Activated naive CD4-positive, alpha-beta T cell treated with Interleukin-2 at 50 U/mL for 16 hours (primary cell): ENCODE measurements at places on chromosomes 13 and 19.
A peak's percentile ranks its signal among the peaks of the same experiment; 100 is the strongest.

DNA sequence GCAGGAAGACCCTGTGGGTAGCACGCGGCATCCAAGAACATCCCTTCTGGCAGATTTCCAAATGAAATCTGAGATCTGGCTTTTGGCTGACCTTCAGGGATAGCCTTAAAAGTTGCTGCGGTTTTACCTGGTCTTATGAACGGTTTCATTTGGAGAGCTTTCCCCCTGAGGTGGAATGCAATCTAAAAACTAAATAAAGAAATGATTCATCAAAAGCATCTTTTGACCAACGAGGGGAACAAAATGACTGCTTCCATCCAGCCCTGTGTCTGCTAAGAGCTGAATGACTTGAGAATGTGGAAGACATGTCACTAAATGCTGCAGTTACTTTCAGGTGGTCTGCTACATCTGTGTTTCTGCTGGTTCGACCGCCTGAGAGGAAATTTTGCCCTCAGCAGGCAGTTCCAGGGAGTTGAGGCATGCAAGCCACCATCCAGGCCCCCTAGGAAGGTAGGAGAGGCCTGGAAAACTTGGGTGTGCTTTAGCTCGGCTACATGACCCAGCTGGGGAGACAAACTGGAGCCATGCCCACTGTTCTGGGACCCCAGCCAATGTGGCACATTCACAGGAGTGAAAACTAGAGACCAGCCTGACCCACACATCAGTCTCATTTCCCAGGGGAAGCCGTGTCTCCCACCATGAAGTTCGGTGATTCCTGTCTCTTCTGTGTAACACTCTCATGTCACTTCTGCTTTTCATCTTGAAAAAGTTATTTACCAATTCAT lies 175.1 kb upstream of the KL start:
- DNase-seq, result no peak

DNA sequence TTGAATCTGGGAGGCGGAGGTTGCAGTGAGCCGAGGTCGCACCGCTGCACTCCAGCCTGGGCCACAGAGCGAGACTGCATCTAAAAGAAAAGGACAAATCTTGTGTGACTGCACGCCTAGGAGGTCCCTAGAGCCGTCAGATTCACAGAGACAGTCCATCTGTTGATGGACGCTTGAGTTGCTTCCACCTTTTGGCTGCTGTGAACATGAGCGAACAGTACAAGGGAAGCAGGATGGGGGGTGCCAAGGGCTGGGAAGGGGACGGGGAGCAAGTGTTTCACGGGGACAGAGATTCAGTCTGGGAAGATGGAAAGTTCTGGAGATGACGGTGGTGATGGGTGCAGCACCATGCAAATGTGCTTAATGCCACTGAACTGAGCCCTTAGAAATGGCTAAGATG lies 78.7 kb downstream of the GNG7 start:
- DNase-seq, result no peak

DNA sequence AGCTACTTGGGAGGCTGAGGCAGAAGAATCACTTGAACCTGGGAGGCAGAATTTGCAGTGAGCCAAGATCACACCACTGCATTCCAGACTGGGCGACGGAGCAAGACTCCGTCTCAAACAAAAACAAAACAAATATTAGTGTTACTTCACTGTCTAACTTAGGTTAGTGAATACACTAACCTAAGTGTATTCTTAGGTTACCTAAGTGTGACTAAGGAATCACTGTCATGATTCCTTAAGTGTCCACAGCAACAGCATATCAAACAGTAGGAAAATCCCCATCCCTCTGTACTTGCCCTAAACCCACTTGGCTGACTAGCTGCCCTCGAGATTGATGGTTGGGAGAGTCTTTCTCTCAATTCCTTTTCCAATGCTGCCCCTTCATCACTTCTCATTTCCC lies 11.8 kb upstream of the LRCH1 start:
- no peak for DNase-seq

DNA sequence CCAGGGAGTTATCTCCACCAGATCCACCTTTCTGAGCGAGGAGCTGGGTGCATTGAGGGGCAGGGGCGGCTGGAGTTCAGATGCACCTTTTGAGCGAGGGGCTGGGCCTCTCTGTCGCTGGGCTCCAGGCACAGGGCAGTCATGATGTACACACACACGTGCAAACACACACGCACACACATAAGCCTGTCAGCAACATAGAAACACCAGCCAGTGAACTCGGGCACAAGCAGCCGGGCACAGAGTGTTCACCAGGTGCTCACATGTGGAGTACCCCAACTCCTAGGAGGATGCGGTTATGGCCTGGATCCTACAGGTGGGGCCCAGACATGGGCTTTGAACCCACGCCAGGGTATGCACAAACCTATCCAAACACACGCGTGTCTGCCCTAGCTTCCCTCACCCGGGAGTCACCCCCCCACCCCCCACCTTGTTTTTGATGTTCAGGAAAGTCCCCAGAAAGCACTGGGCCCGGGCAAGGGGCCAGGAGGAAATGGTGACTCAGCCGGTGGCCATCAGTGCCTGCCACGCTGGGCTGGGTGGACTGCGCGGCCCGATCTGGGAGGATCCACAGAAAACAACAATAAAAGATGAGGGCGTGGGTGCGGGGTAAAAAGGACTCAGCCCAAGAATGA lies 13.3 kb downstream of the ARRDC2 start:
- peak; percentile 76 for DNase-seq

GRCh38 chr13:76656500-76656899 lies 229.7 kb downstream of the KCTD12 start:
- DNase-seq, result no peak

DNA sequence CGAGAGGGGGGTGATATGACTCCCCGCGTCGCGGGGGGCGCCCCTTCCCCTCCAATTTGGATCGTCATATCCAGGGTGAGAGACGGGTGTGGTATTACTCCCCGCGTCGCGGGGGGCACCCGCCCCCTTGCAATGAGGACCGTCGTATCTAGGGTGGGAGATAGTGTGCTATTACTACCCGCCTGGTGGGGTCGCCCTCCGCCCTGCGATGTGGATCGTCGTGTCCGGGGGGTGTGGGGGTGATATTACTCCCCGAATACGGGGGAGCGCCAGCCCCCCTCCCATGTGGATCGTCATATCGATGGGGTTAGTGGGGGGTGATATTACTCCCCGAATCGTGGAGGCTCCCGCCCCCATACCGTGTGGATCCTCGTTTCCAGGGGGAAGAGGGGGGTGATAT lies 29.2 kb upstream of the RGCC start:
- DNase-seq, result peak; percentile 21

- no peak for DNase-seq
Measured at GRCh38 chr19:2795827-2796658, 10.7 kb downstream of the THOP1 start.

DNA sequence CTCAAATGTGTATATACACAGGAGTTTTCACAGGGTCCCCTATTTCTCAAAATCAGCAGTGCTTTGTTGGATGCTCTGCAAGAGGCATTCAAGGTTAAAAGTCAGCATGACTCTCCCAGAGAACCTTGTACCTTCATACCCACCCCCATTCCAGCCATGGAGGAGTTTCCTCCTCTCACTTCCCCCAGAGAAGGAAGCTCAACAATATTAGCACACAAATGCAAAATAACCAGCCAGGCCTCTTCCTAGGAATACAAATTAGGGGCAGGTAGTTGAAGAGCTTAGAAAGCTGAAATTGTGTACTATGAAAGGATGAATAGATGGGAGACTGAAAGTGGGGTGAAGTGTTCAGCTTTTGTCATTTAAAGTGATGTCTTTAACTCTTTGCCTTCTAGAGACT lies 43.8 kb downstream of the SPRY2 start:
- no peak for DNase-seq

GRCh38 chr19:33644284-33644836 lies 22.6 kb downstream of the CHST8 start:
- DNase-seq, result no peak

DNA sequence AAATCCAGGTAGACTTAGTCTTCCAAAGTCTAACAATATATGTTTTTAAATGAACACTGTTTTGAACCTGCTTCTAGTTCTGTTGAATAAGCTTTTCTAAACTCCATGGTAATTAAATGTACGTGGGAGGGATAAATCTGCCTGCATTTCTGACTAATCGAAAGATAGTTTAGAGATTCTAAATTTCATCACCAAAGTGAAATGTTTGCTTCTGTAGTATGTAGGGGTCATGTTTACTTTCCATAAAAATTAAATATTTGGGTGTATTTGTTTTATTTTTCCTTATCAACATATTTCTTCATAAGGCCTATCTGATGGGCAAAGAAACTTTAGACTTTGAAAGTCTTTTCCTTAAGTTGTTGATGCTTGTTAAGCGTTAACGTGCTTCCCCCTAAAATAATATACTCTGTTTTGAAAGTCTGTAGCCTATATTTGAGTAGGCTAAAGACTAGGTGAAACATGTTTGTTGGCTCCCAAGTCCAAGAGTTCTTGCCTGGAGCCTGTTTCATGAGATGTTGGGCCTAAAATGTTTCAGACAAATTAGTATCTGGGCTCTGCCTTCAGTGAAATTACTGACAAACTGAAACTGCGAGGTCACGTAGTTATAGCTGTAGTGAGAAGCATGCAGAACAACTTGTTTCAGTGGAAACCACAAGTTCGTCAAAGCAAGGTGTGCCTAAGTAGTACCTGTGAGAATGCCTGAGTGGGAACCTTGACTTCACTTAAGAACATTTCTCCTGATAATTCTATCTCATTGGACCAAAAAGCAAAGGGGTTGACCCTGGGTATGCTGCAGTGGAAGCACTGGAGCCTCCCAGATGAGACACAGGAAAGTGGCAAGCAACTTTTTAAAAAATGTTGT lies 126.2 kb downstream of the LMO7 start:
- DNase-seq, result peak; percentile 6

DNA sequence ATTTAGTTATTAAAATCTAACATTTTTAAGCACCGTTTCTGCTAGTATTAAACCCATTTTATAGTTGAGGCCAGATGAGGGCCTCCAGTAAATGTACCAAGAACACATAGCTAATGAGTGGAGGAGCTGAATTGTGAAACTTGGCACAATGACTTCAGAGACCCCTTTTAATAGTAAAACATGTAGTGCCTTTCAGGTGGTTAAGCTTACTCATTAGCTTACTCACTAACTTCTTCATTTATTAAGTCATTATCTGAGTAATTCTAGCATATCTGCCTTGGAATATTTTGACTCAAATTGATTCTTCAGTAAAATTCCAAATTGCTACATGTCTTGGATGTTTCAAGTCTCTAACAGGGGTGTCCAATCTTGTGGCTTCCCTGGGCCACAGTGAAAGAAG lies 735.2 kb downstream of the LIG4 start:
- no peak for DNase-seq

- DNase-seq, result no peak
Measured at GRCh38 chr13:95642028-95642621, 2.4 kb downstream of the DZIP1 start.

DNA sequence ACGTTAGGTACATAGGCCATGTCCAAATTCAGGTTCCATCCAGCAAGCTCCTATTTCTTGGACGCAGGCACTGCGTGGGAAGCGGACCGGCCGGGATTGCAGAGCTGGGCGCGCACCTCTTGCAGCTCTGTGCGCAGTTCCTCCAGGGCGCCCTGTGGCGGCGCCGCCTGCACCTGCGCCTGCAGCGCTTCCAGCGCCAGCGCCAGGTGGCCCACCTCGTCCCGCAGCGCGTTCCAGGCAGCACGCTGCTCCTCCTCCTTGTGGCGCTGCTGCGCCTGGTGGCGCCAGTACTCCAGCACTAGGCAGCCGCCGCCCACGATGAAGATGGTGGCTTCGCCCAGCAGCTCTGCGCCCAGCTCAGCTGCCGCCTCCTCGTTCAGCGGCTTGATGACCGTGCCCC lies 31.1 kb downstream of the OPA3 start:
- no peak for DNase-seq

- no peak for DNase-seq
Measured at GRCh38 chr13:43880926-43881325, 1.2 kb downstream of the LACC1 start.

DNA sequence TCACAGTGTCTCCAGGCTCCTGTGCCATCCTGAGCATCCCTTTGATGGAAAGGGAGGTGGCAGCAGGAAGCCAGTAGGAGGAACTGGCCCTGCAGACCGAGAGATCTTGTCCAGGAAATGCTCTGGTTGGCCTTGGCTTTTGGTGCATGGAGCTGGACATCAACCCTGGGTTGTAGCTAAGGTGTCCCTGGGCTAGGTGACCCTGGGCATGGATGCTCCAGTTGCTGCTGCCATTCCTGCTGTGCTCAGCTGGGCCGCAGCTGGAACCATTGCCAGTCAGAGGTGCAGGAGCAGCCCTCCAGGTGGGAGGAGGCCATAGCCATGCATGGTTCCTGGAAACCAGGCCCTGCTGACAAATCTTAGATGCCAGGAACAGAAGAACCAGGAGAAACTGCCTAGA lies 67.5 kb downstream of the ZNF98 start:
- no peak for DNase-seq

- DNase-seq, result peak; percentile 9
Measured at GRCh38 chr19:53328967-53329366, 4.6 kb upstream of the ZNF845 start.
